Caki2 (cell line): ENCODE measurements at places on chromosomes 1 and 21. TPM values are rescaled to one million over a fixed set of nuclear protein-coding genes. Genes with fewer than 3 reads are reported as not detected.

- no peak for DNase-seq
Measured at GRCh38 chr1:228870041-228870713, 134.9 kb downstream of the RHOU start.

GRCh38 chr1:42157667-42158066 is 4.5 kb downstream of the GUCA2B start:
- DNase-seq = no peak

Gene ATF3
- 30.0 and 39.7 TPM in 2 replicates for total RNA-seq

DNA sequence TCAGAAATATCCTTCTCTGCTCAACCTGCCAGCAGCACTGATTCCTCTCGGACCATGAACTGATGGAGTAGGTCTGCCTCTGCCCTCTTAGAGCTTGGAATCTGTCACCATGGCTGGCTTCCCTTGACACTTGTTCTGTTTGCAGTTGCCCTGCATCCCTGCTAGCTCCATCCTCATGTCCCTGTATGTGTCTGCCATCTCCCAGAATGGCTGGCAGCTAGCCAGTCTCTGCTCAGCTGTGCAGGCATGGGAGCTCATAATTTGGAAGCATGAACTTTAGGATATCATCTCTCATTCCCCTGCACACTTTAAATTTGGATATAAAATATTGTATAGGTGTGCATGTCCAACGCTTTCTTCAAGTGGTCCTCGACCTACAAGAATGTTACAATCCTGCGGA is 95.4 kb downstream of the C1orf94 start:
- DNase-seq = no peak

GRCh38 chr1:115098979-115099692 is 9.8 kb upstream of the TSPAN2 start:
- no peak for DNase-seq
